ENCODE measurements at places on chromosomes 1 and 21.

- peak; percentile 45 for DNase-seq
These were observed 10.7 kb downstream of the LEPR start for GRCh38 chr1:65431111-65431705.

DNA sequence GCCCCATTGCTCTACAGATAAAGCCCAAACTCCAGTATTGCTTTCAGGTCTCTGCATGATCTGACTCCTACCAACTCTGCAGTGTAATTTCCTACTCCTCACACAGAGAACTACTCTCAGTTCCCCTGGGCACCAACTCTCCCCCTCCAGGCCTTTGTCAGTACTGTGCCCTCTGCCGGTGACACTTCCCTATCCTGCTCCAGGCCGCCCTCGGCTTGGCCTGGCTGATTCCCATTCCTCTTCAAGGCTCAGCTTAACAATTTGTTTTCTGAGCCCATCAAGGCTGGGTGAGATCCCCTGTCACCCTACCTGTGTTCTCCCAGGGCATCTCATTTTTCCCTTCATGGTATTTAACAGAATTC is 2.6 kb downstream of the SLAMF8 start:
- no peak for DNase-seq

- DNase-seq = peak; percentile 76
These were observed 11.0 kb upstream of the RNU1-3 start for GRCh38 chr1:16677552-16678431.

DNA sequence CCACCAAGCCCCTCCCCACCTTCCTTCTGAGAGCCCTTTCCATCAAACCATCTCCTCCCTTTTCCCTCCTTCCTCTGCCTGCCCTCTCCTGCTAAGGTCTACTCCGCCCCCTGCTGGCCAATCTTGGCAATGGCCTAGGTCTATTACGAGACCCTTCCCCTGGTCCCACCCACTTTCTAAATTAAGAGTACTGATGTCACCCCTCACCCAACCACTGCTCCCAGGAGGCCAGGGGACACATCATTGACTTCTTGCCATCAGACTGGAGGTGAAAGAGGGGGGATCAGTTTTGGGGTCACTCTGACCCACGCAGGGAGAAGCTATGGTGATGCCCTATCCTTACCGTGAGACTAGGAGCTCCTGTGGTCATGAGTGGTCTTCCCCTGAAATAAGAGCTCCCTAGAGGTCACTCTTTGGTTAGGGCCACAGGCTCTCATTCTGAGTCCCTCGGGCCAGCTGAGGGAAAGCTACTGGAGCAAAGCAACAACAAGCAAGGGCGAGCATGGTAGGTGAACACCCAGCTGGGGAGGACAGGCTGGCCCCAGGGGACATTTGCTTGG is 34.6 kb upstream of the S100A7 start:
- peak; percentile 79 for DNase-seq

DNA sequence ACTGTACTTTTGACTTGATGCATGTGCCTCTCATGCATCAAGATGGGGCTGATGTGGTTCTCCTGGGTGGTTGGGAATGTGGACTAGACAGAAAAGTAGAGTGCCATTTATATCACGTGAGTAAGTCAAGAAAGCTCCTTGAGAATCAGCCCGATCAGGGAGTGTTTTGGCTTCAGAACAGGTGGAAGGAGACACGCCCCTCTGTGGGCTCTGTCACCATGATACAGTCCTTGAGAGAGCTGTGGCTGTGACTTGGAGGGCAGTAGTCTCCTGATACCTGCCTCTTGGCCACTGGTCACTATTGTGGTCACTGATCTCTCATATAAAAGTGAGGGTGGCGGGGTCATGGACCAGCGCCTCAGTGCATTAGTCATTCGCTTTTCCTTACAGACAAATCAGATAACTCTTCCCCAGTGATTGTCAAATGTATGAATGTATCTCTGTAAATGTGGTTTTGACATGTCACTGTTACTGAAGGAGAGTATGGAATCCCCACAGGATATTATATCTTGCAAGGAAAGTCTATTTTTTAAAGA is 8.9 kb upstream of the C4BPB start:
- DNase-seq = no peak

- DNase-seq = no peak
These were observed 164.7 kb downstream of the GALNT2 start for GRCh38 chr1:230231774-230232145.

GRCh38 chr1:143736562-143736961 is 235.2 kb downstream of the FAM72C start:
- no peak for DNase-seq

GRCh38 chr1:3011127-3011526 is 10.1 kb upstream of the ACTRT2 start:
- no peak for DNase-seq

DNA sequence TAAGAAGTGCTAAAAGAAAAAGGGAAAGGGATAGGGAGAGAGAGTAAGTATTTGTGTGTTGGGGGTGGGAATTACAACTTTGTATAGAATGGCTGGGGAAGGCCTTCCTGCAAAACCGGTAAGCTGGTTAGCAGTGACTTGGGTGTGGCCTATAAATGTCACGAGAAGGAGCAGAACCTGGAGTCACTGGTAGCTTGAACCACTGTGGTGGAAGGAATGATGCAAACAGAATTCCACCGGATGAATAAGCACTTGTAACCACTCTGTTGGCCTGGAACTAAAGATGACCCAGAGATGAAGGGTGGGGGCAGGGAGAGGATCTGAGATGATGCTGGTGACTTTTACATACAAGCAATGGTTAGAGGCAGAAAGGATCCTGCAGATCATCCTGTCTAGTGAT is 8.9 kb downstream of the XKR8 start:
- DNase-seq = no peak

DNA sequence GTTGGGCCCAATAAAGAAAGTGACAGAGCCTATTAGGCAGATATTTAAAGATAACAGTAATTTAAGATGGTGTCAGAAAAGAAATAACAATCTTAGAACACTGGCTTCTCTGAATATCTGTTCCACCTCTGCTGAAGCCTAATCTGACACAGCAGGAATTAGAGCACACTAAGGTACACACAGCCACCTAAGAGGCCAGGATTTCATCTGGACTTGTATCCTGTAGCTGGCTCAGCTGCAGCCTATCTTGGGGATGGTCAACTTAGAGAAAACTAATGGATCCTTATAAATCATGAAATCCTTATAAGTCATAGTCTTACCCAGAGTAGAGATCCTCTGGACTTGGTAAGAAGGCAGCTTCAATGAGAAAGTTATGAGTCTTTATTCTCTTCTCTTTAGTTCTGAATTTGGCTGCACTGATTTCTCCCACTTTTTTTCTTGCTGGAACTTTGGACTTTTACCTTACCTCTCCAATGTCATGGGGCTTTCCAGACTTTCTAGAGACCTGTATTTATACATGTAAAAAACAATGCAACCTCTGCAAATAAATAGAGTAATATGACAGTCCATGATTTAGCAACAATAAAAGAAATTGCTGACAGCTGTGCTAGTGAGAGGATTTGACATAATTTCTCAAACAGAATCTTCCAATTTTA is at the start of gene GBP7:
GBP7 (minus strand) TSS at position 403 of the 656 bp plus-strand sequence. CDS start 4,068 bp downstream, outside the sequence.
- DNase-seq = no peak

- peak; percentile 30 for DNase-seq
These were observed 592 bp downstream of the ZNF692 start for GRCh38 chr1:248858096-248858890.

- DNase-seq = no peak
These were observed 17.3 kb downstream of the CSF1 start for GRCh38 chr1:109927911-109928321.

DNA sequence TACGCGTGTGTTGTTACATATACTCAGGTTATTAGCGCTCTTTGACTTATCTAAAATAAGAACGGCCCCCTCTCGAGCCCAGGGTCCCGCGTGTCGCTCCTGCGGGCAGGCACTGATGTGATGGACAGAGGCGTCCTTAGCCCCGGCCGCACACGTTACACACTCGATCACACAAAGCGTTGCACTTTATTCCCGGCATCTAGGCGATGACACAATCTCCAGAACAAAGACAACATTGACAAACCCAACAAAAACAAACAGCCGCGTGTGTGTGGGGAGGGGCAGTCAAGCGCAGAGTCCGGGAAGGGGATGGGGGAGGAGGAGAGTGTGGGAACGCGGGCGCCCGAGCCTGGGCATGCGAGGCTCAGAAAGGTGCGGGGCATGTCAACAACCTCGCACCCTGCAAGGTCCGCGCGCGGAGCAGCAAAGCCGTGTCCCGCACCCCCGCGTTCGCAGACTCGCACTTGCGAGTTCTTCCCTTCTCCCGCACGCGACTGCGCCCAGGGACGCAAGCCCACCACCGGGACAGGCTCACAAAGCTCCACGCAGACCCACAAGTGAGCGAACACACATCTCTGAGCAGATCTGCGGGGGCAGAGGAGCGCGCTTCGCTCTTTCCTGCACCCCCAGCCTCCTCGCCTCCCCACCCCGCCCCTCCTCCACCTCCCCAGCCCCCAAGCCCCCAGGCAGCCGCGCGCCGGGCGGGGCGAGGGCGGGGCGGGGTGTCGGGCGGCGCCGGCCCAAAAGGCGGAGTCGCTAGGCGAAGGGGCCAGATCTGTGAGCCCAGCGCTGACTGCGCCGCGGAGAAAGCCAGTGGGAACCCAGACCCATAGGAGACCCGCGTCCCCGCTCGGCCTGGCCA is at the start of gene EFNA1:
EFNA1 (plus strand) TSS at position 772 of the 862 bp plus-strand sequence. CDS start 102 bp downstream, outside the sequence.
- DNase-seq = no peak

- no peak for DNase-seq
These were observed 63.9 kb downstream of the KCTD3 start for GRCh38 chr1:215631040-215631439.

DNA sequence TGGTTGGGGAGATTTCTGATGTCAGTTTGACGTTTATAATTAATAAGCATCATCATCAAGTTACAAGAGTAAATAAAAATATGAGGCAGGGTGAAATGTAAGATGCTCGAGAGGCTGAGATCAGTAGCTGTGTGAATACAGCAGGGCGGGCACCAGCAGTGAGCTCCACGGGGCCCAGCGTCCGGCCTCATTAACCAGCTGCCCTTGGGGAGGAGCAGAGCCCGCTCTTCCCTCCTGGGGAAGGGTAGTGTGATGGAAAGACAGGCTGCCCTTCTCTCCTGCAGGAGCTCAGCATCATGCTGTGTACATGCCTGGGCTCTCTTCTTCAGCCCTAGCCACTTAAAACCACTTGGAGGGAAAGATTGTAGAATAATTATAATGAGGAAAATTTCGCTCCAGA is 23.4 kb downstream of the PDE9A start:
- DNase-seq = no peak

- DNase-seq = no peak
These were observed 43.1 kb upstream of the CXADR start for GRCh38 chr21:17469727-17470126.

- no peak for DNase-seq
These were observed 642 bp upstream of the CREG1 start for GRCh38 chr1:167554028-167554779.

DNA sequence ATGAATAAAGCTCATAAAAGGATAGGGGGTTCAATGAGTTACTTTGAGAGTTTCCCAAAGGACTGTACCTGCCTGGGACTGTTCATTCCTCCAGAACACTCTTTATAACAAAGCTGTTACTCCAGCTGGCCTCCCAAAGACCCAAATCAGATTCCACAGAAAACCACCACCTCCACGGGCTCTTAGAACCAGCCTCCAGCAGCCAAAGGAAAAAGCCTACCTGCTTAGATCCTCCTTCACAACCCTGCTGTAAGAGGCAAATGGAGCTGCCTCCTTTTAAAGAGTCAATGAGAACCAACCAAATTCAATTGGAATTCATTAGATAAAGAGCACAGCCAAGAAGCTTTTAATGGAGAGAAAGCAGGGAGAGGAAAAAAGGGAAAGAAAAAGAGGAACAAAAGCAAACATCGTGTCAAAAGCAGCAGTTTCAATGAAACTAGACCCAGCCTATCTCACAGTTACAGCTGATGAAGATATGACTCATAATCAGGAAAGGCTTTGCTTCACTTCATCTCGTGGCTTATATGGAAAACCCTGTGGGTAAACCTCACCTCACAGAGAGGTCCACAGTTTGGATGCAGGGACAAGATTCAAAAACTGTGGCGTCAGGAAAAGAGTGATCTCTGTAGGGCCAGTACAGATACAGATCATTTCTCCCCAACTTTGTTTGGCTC is 27.8 kb upstream of the FMO4 start:
- no peak for DNase-seq

- no peak for DNase-seq
These were observed 5.4 kb downstream of the MYOG start for GRCh38 chr1:203080456-203080855.

DNA sequence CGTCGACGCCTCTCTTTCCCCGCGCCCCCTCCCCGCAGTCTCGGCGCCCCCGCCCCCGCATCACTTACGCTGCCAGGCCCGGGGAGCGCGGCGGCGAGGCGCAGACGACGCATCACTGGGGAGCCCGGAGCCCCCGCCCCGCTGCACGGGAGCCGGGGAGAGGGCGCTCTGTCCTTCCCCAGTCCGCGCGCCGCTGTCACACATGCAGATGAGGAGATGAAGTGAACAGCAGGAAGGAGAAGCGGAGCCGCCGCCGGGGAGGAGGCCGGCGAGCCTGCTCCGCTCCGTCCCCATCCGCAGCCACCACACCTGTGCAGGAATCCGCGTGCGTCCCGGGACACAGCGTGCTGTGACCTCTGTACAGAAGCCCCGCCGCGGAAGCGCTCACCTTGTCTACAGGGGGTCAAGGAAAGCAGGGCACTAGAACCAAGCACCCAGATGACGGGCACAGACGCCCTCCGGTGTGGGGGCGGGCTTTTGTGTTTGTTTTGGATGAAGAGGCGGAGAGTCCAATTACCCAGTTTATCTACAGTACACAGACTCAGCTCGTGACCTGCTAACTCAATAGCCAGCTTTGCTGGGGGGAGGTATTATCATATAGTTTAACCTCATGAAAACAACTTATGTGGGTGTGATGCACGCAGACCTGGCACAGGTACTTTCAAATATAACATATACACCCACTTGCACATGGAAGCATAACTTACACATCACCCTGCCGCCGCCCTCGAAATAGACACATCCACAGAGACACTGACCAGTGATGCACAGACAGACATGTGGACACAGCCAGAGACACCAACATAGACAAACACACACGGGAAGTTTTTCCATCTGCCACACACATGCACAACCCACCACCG is 12.4 kb downstream of the KLHDC8A start:
- no peak for DNase-seq

DNA sequence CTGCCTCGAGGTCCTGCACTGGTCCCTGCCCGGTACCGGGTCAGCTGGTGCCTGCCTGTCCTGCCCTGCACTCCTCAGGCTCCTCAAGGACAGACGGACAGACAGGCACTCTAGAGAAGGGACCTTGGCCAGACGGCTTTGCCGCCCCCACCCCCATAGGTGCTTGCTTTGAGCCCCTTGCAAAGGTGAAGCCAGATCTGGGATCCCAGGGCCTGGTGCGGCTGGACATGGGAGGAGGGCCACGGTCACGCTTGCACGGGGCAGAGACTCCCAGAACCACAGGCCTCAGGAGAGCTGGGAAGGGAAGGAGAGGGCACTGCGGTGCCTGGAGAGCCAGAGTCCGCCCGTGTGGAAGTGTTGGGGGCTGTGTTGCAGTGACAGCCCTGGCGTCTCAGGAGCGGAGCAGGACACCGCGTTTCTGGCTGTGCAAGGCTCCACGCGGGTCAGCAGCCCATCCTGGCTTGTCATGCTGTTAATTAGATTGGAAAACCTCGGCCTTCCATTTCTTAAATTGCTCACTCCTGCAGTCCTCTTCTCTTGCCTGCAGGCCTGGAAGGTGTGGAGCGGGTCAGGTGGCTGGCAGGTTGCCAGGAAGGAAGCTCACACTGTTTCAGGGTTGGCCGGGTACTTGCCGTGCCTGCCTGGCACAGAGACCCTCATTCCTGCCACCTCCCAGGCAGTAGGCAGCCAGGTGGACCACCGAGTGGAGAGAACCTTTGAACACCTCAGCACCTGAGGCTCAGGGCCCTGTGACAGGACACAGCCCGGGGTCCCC is 16.3 kb downstream of the COL18A1 start:
- no peak for DNase-seq

All from activated CD4-positive, alpha-beta T cell treated with anti-CD3 and anti-CD28 coated beads, Interleukin-2, Interleukin-4, amounts not matched to agents 100 ng/mL and 50 ng/mL, durations not matched to agents 16 hours and 8 hours (primary cell).